ENCODE measurements at places on chromosomes 2 and 18.

GRCh38 chr2:12970861-12971260, 254.1 kb downstream of the TRIB2 start:
- no peak for DNase-seq

- no peak for DNase-seq
These were observed 70.3 kb upstream of the DOCK10 start for GRCh38 chr2:225112362-225113126.

GRCh38 chr18:11025671-11026070, 123.7 kb downstream of the PIEZO2 start:
- DNase-seq = no peak

- no peak for DNase-seq
These were observed 178.1 kb downstream of the IKZF2 start for GRCh38 chr2:212973347-212973746.

- DNase-seq = no peak
These were observed 21.7 kb downstream of the CHST10 start for GRCh38 chr2:100395532-100396350.

GRCh38 chr2:2810504-2810903, 479.4 kb upstream of the MYT1L start:
- DNase-seq = no peak

DNA sequence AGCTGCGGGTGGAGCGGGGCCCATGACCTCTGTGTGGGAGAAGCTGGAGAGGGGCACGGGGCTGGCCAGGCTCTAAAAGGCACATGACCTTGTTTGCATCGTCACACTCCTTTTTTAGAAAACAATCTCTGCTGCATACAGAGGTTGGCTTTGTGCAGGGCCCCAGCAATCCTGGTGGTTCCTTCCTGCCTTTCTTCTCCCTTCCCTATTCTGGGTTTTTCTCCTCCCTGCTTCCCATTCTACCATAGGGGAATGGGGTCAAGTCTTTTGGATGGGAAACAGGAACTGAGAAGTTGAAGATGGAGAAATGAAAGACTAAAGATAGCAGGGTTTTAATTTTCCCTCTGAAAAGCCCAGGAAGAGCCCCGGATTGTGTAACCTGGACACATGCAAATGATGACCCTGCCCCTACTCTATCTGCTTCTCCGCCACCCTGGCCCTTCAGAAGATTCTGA, 53.9 kb downstream of the ASAP2 start:
- DNase-seq = no peak

DNA sequence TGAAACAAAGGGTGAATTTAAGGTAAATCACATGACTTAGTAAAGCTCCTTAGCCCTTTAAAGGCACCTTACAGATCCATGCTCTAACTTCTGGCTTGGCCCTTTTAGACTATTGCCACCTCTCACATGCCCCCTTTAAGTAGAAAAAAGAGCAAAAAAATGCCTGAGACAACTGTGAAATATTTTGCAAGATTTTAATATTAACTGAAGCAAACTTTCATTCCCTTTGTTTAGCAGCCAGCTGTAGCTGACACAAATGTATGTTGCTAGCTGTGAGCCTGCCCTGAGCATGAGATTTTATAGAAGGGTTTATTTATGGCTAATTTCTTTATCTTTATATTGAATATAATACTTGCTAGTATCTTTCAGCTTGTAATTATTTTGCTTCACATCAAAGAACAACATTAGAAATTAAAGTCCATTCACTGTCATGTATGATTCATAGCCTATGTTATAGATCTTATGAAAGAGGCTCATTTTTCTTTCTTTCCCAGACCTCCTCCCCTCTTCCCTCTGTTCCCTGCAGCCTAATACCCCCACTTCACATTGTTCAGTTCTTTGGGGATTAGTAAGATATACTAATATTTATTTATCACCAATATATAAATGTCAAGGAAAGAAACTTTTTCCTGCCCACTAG, 637.2 kb upstream of the ZEB2 start:
- no peak for DNase-seq

Measured in activated CD4-positive, alpha-beta T cell treated with anti-CD3 and anti-CD28 coated beads, Interleukin-2, amount 50 U/mL, for 4 hours (primary cell).